ENCODE measurements at places on chromosomes 1 and 21.

DNA sequence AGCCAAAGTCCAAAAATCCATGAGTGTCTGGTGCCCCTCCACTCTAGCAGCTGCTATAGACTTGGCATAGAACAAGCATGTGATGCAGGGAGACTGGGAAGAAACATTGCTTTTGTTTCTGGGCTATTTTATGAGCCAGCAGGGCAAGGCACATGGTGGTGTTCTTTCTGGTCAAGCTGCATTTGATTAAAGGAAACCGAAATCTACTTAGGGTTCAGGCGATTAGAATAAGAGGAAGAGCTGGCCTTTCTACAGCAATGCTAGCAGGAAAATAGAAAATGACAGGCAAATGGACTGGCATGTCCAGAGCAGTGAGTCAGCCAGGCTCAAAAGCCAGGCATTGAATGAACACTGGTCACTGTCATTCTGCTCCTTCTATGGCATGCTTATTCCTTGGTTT, 28.5 kb upstream of the ARHGAP29 start:
- DNase-seq: no peak

- DNase-seq: no peak
Measured at GRCh38 chr1:66271904-66272254, 262.1 kb upstream of the SGIP1 start.

DNA sequence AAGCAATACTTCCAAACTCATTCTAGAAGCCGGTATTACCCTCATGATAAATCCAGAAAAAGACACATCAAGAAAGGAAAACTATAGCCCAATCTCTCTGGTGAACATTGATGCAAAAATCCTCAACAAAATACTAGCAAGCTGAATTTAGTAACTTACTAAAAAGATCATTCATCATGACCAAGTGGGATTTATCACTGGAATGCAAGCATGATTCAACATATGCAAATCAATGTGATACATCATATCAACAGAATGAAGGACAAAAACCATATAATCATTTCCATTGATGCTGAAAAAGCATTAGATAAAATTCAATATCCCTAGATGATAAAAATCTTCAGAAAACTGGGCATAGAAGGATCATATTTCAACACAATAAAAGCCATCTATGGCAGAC, 402.9 kb downstream of the TGFB2 start:
- no peak for DNase-seq

- peak; percentile 33 for DNase-seq
Measured at GRCh38 chr1:219938706-219939105, 10.3 kb upstream of the SLC30A10 start.

- peak; percentile 94 for DNase-seq
Measured at GRCh38 chr1:100249537-100250257, at the start of gene DBT. Gene DBT (minus strand): TSS chr1:100249834. CDS start chr1:100249820, 14 bp downstream.

GRCh38 chr21:19864476-19864875, 1133.7 kb upstream of the NCAM2 start:
- DNase-seq: no peak

GRCh38 chr1:48356901-48357300, 115.1 kb downstream of the SPATA6 start:
- no peak for DNase-seq
